ENCODE measurements at places on chromosomes 13 and 19. TPM values are rescaled to one million over a fixed set of nuclear protein-coding genes. Genes with fewer than 3 reads are reported as not detected.

DNA sequence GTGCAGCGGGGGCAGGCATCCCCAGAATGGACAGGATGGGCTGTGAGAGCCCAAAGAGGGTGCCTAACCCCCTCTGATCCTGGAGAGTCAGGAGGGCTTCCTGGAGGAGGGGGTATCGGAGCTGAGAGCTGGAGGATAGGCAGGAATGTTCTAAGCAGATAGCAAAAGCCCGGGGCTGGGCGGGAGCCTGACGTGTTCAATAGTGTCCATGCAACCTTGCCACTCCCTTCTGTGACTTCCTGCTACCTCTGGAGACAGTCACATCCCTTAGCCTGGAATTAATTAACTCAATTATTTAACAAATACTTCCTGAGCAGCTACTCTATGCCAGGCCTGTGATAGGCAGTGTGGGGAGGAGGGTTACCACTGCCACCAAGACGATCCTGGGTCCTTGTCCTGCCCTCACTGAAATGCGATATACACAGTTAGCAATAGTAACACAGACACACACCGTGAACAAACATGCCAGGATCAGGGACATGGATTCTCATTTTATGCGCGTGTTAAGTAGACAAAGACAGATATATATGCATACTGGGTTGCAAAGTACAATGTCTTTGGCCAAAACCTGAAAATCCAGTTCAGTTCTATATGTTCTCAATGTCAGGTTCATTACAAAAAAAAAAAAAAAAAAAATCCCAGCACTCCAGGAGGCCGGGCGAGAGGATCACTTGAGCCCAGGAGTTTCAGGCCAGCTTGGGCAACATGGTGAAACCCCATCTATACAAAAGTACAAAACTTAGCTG, 10.7 kb downstream of the AP2S1 start:
- DNase-seq = no peak

DNA sequence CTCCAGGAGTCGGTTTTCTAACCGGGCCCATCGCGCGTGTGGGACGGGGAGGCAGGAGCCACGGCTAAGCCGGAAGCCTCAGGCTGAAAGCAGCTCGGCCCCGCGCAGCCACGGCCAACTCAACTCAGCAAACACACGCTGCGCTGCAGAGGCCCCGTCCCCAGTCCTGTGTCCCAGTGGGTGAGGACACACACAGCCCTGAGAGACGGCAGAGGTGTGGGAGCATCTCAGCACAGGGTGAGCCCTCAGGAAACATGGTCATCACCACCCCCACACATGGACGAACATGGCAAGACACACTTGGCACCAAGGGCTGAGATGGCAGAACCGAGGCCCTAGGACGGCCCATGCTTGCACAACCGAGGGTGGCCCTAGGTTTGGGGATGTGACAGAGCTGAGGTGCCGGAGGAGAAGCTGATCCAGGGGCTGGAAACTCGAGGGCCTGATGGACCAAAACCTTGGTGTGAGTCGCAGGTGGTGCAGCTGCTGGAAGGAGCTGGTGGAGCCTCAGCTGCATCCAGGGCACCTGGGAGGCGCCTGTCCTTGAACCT, 29.0 kb upstream of the C13orf46 start:
- no peak for DNase-seq

DNA sequence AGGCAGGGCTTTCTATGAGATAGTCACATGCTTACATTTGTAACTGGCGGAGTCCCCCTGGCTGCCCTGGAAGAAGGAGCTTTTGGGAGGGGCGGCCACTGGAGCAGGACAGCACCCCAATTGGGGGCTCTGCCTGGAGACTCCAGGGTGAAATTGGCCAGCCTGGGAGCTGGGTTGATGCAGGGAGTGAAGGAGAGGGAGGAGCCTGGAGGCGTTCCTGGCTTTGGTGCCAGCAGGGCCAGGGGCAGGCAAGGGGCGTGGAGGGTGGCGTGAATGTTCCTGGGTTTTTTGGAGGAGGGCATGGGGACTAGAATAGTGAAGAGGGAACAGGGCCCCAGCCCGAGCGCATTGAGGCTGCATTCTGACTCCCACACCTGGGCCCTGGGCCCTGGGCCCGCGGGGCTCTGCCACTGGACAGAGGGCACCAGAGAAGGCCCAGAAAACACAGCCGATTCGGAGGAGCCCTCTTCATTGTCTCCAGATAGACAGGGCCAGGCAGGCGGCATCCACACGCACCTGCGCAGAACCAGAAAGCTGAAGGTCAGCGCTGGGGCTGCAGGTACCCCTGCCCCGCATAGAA, 29.5 kb downstream of the COMP start:
- no peak for DNase-seq

- no peak for DNase-seq
Measured at GRCh38 chr19:11254666-11255065, 7.7 kb downstream of the DOCK6 start.

DNA sequence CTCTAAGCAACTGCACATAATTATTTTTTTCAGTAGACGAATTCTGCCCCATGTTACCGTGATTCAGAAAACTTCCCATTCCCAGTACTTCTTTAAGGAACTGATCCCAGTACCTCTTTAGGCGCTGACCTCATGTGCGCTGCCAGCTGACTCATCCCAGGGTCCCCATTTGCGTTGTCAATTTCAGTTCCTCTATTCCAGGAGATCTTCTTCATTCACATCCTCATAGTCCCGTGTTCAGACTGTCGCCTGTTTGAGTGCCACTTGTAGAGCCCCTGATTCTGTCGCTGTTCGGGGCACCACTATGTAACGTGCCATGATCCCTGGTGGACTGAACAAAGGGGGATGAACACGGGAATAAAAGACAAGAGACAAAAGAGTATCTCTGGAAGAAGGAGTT, 16.4 kb downstream of the FPR3 start:
- DNase-seq = no peak

Gene CAPS
- total RNA-seq = 2.4 TPM

Gene CYP4F8
- not detected for total RNA-seq

Gene KLK6
- not detected for total RNA-seq

Gene ZNF738
- total RNA-seq = 33.0 TPM

Gene DAND5
- under 0.01 TPM for total RNA-seq

Measured in frontal cortex (tissue), 4 donors.